Lung (tissue), 17 donors: ENCODE measurements at places on chromosomes 2 and 18.

- no peak for DNase-seq
Measured at GRCh38 chr2:219287580-219288265, 8.6 kb downstream of the DNAJB2 start.

DNA sequence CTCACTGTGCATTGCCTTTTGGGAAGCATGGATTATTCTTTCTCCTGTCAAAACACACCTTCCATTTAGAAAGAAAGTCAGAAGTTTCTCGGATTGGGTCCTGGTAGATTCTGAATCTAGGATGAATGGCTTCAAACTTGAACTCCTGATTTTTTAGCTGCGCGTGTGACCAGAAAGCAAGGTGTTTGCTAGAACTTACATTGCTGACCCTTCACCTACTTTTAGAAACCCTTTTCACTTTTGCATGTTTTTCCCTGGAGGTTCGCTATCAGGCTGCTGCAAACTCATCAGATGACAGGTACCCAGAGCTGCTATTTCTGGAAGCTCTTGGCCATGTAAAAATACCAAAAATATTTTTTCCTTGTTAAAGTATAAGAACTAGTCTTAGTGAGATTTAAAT, 132.0 kb downstream of the QPCT start:
- DNase-seq, result no peak

DNA sequence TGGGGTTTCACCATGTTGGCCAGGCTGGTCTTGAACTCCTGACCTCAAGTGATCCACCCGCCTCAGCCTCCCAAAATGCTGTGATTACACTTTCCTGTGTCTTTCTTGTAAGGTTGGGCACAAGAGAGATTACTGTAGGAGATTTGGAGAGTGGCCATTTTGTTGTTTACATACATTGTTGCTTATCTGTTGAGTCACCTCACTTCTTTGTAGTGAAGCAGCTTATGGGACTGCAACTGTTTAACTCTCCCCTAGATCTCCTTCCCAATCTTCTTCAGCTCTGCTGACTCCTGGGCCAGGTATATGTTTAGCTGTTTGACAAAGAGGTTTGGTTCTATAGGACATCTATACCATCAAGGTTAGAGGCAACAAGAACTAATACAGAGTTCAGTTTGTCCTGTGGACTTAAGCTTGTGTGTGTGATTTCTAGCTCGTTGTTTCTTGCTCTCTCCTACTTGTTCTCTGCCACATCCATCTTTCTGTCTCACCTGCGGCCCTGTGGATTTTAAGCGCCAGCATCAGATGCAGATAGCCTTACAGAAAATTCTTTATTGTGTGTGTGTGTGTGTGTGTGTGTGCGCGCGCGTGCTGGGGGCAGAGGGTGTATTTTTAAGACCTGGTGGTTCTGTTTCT, 95.4 kb downstream of the HAUS1 start:
- no peak for DNase-seq

DNA sequence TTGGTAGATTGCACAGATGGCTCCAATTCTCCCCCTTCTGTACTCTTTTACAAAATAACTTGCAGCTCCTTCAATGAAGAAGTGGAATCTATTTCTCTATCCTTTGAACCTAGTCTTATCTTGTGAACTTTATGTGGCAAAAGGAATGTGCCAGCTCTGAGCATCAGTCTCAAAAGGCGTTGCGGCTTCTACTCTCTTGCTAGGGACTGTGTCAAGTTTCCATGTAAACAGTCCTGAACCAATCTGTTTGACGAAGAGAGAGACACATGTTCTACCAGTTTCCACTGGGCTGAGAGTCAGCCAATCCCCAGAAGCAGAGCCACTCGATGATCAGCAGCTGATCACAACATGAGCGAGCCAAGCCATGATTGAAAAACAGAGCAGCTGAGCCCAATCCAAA, 439.7 kb upstream of the SETBP1 start:
- DNase-seq, result no peak

DNA sequence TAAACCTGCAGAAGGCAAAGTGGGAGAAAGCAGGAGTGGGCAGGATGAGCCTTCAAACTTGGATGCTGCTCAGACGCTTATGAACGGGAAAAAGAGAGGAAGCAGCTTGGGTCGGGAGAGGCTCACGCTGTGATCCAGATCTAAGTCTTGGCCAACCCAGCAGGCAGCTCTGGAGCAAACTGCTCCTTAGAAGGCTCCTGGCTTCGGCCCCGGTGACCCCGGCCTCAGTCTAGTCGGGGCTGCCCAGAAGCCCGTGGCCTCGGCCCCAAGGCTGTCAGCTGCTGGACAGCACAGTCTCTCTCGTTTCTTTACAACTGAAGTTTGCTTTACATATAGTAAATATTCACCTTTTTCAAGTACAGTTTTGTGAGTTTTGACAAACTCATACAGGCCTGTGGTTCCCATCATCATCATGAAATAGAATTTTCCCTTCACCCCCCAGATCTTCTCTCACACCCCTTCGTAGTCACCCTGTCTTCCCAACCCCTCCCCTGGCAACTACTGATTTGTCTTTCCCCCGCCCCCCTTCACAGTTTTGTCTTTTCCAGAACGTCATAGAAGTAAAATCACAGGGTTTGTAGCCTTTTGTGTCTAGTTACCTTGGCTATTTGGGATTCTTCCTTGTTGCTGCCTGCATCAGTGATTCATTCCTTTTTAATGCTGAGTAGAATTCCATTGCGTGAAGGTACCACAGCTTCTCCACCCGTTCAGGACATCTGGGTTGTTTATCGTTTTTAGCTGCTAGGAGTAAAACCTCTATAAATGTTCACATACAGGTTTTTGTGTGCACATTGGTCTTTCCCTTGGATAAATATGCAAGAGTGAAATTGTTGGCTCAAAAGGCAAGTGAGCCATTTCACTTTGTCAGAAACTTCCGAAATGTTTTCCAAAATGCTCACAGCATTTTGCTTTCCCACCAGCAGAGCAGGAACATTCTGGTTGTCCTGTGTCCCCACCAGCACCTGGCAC, 35.1 kb downstream of the MYO7B start:
- peak; percentile 8 for DNase-seq

GRCh38 chr2:27152796-27153464, 4.1 kb downstream of the TCF23 start:
- no peak for DNase-seq
